ENCODE measurements at places on chromosomes 13 and 19.

DNA sequence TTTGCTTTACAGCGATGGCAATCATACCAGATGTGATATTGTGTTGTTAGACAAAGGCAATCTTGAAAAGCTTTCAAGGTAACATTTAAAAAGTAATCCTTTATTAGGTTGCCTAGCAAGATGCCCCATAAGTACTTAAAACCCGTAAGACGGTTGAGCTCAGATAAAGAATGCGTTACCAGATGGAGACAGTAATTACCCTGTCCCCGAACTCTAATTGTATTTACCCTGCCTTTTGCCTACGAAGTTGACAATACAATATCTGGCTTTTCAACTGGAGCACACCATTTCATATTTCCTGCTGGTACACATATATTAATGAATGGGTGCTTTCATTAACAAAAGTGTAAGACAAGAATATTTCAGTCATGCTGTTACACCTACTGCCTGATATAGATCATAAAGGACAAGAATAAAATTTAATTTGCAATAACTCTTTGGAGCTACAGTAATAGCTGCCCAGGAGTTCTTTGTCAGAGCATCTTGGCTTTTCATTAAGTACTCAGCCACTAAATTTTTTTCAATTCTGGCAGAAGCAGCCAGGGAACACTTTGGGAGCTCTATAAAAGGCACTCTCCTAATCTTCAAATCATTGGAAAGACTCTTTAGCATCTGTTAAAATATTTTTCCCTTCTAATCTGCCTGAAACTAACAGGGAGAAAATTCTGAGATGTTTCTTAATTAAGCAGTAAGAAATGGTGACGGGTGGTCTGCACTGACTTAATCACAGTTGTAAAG lies 63.8 kb downstream of the DCT start:
- DNase-seq: no peak

DNA sequence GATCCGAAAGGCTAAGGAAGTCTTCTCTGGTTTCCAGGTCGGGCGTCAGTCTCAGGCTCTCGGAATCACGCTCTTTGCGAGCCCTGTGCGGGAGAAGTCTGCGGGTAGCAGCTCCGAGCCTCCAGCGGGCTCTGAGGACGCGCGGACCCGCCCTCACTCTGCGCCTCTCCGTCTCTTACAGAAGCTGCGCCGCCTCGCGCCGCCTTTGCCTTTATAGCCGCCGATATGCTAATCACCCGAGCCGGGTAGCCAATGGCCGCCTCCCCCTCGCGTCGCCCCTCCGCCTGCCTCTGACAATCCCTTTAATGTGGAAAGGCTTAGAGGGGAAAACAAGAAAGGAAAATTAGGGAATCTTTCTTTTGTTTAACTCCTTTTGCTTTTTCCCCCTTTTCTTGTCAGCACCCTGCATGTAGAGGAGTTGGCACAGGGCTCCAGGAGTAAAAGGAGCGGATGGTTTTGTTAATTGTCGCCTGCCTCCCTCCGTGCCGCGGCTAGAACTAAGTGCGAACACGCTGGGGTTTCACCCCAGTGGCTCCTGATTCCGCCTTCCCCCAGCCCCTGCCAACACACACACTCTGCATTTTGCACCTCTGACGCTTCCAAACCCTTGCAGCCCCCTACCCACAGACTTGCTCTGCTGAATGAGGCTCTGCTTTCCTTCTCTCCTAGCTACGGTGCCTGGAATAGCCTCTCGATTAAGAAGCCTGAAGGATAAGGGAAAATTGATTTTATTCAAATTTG lies at the start of gene PCDH8:
Gene PCDH8, minus strand, starts transcription at position 186 of the 741 bp plus-strand sequence. CDS start 204 bp downstream, outside the sequence.
- DNase-seq: no peak

DNA sequence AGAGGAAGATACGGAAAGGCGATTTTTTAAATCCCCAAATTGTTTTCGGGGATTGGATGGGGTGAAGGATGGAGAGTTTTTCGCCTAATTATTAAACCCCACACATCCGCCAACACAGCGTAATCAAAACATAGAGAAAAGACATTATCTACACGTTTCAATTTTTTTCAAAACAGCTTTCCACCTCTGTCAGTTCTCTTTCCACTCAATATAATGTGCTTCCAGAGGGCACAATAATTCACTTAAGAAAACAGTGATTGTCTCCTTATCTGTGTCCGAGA lies 435 bp upstream of the OBI1 start:
- no peak for DNase-seq

- DNase-seq: no peak
Measured at GRCh38 chr19:47518854-47519253, 4.0 kb upstream of the NAPA start.

DNA sequence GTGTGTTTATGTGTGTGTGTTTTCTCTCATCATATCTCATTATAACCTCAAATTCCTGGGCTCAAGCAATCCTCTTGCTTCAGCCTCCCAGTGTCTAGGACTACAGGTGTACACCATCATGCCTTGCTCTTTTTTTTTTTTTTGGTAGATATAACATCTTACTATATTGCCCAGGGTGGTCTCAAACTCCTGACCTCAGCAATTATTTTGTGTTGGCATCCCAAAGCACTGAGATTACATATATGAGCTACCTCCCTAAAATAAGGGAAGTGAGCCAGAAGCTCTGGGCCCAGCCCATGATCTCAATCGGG lies 448 bp upstream of the ZNF543 start:
- DNase-seq: no peak

DNA sequence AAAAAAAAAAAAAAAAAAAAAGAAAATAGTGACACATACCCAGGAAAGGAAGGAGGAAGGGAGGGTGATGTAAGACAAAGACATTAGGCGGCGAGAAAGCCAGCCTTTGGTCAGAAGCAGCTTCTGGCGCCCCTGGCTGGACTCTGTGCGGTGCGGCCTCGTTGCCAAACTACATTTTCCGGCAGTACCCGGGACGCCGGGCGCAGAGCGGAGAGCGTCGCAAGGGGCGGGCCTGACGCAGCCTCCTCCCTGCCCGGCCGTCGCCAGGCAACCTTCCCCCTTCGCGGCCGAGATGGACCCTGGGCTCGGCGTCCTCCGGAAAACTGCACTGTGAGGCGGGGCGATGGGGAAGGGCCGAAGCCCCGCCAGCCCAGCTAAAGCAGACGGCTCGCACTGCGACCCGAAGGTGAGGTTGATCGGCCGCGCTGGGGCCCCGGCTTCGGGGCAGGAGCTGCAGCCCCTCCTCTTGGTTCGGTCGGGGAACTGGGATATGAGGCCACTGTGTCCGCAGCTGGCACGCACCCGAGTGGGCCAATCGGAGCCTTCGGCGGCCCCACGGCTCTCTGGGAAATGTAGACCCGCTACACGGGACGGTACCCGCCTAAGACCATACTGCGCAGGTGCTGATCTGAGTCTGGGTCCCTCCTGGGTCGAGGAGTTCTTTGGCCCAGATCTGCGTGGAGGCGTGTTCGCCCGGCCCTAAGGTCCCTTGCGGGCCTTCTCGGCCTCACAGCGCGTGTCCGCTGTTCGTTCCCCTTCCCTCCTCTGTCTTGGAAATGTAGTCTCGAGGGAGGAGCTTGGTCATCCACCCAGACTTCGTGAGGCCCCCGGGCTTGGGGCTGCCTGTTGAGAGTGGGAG lies 2.3 kb upstream of the MZF1 start:
- DNase-seq: peak; percentile 68

GRCh38 chr13:99540530-99540929 lies 39.3 kb downstream of the TM9SF2 start:
- no peak for DNase-seq

Data from GM12864 (cell line).